Hepatic stellate cell (primary cell): ENCODE measurements at places on chromosomes 4 and X.

GRCh38 chr4:69060651-69061308 lies 35.5 kb upstream of the UGT2B7 start:
- no peak for DNase-seq

GRCh38 chr4:183014361-183015084 lies 84.5 kb upstream of the WWC2 start:
- no peak for DNase-seq

DNA sequence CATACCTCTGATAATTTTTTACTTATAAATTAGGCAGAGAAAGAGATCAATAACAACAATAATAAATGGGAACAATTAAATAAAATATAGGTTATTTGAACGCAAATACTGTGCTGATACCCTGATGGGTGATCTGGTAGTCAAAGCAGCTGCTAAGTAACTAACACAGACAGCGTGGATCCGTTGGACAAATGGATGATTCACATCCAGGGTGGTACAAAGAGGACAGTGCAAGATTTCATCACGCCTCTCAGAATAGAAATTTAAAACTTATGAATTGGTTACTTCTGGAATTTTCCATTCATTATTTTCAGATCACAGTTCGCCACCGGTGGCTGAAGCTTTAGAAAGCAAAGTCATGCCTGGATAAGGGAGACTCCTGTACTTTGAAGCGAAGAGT lies 1066.0 kb upstream of the ADGRL3 start:
- DNase-seq = no peak

DNA sequence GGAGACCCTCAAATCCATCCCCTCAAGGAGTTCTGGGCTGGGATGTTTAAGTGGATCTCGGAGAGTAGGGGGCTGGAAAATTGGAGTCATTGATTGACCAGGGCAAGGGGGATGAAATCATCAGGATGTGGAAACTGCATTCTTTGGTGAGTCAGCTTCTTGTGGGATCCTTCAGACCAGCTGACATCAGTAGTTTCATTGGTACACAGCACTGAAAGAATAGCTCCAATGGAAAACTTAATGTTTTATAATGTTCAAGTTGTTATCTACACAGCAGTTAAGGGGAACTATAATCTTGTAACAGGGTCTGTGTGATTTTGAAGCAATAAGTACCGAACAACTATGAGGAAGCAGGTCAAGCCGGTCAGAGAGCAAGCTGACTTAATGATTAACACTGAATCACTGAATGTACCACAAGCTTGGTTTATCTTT lies 506.1 kb downstream of the RPA4 start:
- DNase-seq = no peak

GRCh38 chr4:153974452-153974851 lies 185.6 kb upstream of the SFRP2 start:
- no peak for DNase-seq

DNA sequence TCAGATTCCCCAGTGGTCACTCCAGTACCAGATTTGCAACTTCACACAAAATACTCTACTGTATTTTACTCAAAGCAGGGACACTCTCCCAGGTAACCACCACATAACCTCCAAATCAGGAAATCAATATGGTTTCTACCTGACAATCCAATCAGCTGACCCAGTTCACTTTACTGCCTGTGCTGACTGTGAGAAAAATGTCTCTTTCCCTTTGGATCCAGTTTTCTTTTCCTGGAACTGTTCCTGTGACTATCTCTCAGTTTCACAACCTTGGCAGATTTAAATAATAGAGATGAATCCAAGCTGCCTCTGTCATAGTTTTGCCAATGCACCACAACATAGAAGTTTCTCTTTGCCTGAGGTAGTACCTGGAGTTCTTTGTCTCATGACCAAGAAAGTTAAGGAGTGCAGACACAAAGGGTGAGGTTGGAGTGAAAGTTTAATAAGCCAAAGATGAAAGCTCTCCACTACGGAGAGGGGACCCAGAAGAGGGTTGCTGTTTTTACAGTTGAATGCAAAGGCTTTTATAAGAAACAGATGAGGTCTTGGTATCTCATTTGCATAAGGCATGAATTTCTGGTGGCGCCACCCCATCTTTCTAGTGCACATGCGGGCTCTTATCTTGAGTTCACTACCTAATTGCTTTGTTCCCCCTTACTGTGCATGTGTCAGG lies 29.7 kb upstream of the IL9R start:
- no peak for DNase-seq
